ENCODE measurements at places on chromosomes 4 and X. TPM values are rescaled to one million over a fixed set of nuclear protein-coding genes. Genes with fewer than 3 reads are reported as not detected.

DNA sequence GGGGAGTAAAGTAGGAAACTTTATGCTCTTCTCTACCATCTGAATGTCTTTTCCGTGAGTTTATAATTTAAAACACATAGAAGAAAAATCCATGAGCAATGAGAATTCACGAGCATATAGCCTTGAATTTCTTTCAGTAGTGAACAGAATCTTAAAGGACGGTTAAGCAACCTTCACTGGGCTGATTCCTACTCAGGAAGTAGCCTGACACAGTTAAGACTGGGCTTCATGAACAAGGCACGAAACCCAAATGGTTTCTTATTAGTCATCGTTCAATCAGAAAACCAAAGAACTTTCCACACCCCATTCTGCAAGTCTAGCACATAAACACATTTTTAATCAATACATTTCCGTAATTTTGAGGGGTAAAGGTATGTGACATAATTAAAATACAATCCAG is 95.8 kb downstream of the SH3KBP1 start:
- H3K36me3 ChIP-seq, result no peaks in the 10 kb centered on the region
- no peaks in the 10 kb centered on the region for H3K4me1 ChIP-seq
- H3K4me3 ChIP-seq, result no peak overlapping the region
- no peak for DNase-seq

GRK4 gene
- polyA plus RNA-seq, result 4.3 TPM

GRCh38 chrX:39983715-39984114 is 114.0 kb downstream of the BCOR start:
- DNase-seq, result no peak
- no peaks in the 10 kb centered on the region for H3K36me3 ChIP-seq
- H3K4me3 ChIP-seq, result no peak overlapping the region
- no peak overlapping the region for H3K27ac ChIP-seq
- no peaks in the 10 kb centered on the region for H3K27me3 ChIP-seq

DNA sequence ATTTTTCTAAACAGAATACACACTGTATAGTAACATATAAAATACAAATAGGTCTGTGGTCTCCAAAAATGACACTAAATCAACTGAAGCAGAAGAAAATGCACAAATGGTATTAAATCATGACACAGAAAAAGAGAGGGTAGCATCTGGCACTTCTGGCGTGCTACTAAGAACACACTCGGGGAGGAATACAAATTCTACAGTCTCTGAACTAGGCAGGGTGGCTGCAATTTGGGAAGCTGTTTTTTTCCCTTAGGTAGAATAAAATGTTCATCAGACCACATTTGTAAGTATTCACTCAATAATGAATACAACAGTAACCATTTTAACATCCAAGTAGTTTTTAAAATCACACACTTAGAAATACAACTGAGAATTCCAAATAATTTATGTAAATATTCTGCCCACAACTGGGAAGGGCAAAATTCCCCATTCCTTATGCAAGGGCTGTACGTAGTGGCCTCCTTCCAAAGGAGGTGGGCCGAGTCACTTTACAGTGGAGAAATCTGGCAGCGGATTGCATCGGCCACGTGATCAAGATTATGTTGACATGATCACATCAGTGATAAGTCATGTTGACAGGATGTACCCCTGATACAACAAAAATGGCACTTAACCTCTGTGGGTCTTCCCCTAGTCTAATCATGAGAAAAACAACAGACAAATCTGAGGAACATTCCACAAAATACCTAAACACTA is 101.1 kb downstream of the TSPAN5 start:
- no peak overlapping the region for H3K27ac ChIP-seq
- no peaks in the 10 kb centered on the region for H3K36me3 ChIP-seq
- no peaks in the 10 kb centered on the region for H3K4me1 ChIP-seq
- DNase-seq, result no peak

GRCh38 chrX:39439906-39440798 is 638.9 kb downstream of the MID1IP1 start:
- no peak for DNase-seq
- H3K4me1 ChIP-seq, result no peaks in the 10 kb centered on the region
- no peak overlapping the region for H3K27ac ChIP-seq
- H3K36me3 ChIP-seq, result no peaks in the 10 kb centered on the region

GRCh38 chrX:36583674-36584073 is 424.5 kb upstream of the FAM47C start:
- no peak overlapping the region for H3K27ac ChIP-seq
- H3K27me3 ChIP-seq, result no peaks in the 10 kb centered on the region
- no peak for DNase-seq
- H3K36me3 ChIP-seq, result no peaks in the 10 kb centered on the region

DNA sequence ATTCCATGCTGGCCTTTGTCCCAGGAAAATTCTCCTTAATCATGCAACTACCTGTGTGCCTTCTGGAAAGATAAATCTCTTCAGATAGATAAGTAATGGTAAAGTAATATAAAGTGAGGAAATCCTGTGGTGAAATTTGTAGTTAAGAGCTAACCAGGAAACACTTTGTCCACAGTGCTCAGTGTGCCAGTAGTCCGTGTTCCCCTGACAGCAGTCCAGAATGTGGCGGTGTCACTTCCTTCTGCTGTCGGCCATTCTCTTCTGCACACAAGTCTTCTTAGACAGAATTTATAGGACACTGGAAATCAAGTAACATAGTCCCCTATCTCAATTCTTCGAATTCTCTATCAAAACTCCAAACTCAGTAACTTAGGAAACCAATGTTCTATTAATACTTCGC is 5.7 kb upstream of the CXXC4 start:
- no peaks in the 10 kb centered on the region for H3K4me1 ChIP-seq
- H3K27ac ChIP-seq, result no peak overlapping the region
- no peak for DNase-seq
- H3K27me3 ChIP-seq, result no peaks in the 10 kb centered on the region
- no peak overlapping the region for H3K4me3 ChIP-seq

LDOC1 gene
- 52.8 TPM for polyA plus RNA-seq

DNA sequence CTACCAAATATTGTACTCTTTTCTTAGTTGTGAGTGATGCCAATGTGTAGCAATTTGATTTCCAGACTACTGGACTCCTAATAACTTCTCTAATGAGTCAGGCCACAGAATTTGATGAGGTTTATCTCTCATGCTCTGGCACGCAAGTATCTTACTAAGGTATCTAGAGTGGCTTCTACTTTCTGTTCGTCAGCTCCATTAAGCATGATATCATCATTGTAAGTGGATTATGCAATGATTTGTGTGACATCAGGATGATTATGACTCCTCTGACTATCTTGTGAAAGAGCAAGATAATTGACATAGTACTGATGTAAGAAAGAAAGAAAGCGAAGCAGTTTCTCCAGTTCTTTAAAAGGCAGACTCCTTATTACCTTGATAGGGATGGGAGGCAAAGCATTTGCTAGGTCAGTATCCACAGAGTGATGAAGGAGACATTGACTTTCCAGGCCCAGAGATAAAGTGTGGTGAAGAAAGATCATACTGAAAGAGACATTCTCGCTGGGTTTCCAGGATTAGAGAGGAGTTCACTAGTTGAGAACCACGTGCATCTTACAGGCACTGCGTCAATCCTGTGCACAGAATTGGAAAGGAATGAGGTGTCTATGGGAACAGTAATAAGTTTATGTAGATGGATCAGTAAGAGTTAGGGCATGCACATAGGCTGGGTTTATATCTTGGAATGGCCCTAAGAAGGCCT is 161.9 kb upstream of the STK26 start:
- no peak overlapping the region for H3K4me3 ChIP-seq
- H3K27me3 ChIP-seq, result peaks cover 26% of the 10 kb centered on the region
- no peaks in the 10 kb centered on the region for H3K4me1 ChIP-seq
- H3K36me3 ChIP-seq, result no peaks in the 10 kb centered on the region

DNA sequence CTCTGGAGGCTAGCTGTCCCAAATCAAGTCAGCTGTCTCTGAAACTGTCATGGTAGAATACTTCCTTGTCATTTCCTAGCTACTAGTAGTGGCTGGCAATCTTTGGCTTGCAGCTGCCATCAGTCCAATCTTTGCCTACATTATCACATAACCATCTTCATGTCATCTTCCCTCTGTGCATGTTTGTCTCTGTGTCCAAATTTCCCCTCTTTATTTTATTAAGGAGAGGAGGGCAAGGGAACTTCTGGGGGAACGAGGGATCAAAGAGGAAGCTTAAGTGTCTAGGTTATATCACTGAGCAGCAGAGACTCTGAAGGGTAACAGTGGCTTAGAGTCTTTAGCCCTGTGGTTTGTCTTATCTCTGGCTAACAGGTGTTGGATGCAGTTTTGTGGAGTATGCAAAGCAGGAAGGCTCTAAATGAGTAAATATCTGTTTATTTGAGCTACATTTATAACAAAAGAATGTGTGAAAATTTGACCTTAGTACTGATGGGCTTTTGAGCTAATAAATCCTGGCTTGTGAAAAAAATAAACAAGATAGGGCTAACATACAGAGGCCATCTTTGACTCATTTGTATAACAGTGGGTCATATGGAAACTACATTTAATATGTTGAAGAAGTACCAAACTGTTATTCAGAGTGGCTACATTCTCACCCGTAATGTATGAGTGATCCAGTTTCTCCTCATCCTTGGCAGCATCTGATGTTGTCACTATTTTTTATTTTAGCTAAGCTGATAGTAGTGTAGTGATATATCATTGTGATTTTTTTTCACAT is 49.4 kb upstream of the ENOX2 start:
- no peaks in the 10 kb centered on the region for H3K4me1 ChIP-seq
- no peak for DNase-seq
- H3K4me3 ChIP-seq, result no peak overlapping the region
- H3K27ac ChIP-seq, result no peak overlapping the region
- H3K27me3 ChIP-seq, result peaks cover 2% of the 10 kb centered on the region

DNA sequence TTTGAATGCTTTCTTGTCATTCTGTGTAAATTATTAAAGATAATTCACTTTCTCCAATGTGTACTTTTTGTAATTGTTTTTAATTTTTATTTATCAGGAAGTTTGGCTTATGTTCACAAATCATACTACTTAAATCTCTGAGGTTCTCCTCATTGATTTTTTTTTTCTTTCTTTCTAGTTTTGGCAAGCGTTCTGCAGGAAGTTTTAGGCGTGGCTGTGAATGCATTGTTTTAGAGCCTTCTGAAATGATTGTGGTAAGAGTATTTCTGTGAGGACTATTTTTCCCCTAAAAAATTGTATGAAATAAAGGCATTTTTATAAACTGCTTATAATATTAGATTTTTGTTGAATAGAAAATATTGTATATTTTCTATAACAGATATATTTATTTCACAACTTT is 135.8 kb downstream of the RAPGEF2 start:
- no peak overlapping the region for H3K4me3 ChIP-seq
- no peak for DNase-seq
- H3K27me3 ChIP-seq, result no peaks in the 10 kb centered on the region
- H3K36me3 ChIP-seq, result no peaks in the 10 kb centered on the region

- H3K4me1 ChIP-seq, result no peaks in the 10 kb centered on the region
- no peaks in the 10 kb centered on the region for H3K36me3 ChIP-seq
- DNase-seq, result no peak
- H3K4me3 ChIP-seq, result no peak overlapping the region
- H3K27ac ChIP-seq, result no peak overlapping the region
These were observed 2.7 kb downstream of the BEX3 start for GRCh38 chrX:103378990-103379389.

Data from kidney (tissue), 22 donors.